ENCODE measurements at places on chromosomes 11 and 22.

- no peak for ATAC-seq
Measured at GRCh38 chr11:126542334-126543015, 187.0 kb downstream of the ST3GAL4 start.

GRCh38 chr11:95711945-95712221 lies 77.7 kb downstream of the FAM76B start:
- ATAC-seq: peak; percentile 25

GRCh38 chr11:85751724-85752123 lies 59.2 kb downstream of the SYTL2 start:
- no peak for ATAC-seq

GRCh38 chr11:494761-495536 lies 12.1 kb downstream of the RNH1 start:
- ATAC-seq: no peak

DNA sequence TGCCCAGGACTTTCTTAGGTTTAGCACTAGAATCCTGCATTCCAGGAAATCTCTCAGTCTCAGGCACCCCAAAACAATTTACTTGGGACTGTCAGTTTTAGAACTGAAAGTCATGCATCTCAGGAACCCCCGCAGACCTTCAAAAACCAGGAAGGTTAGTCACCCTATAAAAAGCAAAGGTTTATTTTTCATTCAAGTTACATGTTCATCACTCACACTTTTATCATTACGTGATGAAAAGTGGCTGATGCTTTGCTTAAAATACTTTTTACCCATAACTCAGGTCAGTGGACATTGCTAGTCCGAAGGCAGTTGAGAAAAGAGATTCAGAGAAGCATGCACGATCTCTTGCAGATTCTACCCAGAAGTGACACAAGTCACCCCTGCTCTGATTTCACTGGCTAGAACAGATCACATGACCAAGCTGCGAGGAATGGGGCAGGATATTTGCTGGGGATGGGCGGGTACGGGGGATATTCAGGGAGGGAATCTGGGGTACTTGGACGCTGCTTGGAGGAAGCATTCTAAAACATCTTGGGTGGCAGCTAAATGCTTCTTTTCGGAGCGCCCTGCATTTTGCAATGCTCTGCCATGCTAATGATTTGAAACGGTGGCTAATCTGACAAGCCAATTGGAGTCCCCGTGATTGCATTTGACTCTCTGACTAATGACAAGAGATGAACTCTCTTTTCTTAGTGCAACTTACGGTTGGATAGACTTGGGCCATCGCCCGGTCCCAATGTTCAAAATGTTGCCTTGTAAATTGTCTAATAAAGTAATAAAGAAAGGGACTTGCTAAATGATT lies 110.2 kb downstream of the MIAT start:
- no peak for ATAC-seq

DNA sequence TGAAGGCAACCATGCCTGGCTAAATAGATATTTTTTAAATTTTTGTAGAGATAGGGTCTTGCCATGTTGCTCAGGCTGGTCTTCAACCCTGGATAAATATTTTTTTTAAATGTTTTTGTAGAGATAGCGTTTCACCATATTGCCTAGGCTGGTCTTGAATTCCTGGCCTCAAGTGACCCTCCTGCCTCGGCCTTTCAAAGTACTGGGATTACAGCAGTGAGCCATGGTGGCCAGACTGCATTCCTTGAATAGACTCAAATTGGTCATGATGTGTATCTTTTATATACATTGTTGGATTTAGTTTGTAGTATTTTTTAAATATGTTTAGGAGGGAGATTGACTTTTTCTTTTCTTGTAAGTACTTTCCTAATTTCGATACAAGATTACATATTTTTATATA lies 325.7 kb upstream of the C11orf87 start:
- no peak for ATAC-seq

GRCh38 chr22:47588578-47588960 lies 826.1 kb downstream of the TBC1D22A start:
- no peak for ATAC-seq

DNA sequence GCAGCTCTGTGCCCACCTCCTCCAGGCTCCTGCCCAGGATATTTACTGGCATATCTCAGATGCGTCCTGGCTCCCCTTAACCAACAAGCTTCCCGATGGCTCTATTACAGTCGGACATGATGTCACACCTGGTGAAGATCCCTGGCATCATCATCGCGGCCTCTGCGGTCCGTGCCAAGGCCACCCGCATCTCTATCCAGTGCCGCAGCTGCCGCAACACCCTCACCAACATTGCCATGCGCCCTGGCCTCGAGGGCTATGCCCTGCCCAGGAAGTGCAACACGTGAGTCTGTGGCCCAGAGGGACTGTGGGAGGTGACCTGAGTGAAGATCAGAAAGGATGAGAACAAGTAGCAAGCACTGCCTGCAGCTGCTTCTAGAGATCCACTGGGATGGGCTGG lies 6.5 kb downstream of the MCM5 start:
- no peak for ATAC-seq

- no peak for ATAC-seq
Measured at GRCh38 chr11:19794161-19794560, 81.5 kb downstream of the NAV2 start.

GRCh38 chr22:24104307-24105012 lies 76.8 kb upstream of the SUSD2 start:
- peak; percentile 77 for ATAC-seq

- no peak for ATAC-seq
Measured at GRCh38 chr11:96580476-96581040, 190.7 kb downstream of the JRKL start.

DNA sequence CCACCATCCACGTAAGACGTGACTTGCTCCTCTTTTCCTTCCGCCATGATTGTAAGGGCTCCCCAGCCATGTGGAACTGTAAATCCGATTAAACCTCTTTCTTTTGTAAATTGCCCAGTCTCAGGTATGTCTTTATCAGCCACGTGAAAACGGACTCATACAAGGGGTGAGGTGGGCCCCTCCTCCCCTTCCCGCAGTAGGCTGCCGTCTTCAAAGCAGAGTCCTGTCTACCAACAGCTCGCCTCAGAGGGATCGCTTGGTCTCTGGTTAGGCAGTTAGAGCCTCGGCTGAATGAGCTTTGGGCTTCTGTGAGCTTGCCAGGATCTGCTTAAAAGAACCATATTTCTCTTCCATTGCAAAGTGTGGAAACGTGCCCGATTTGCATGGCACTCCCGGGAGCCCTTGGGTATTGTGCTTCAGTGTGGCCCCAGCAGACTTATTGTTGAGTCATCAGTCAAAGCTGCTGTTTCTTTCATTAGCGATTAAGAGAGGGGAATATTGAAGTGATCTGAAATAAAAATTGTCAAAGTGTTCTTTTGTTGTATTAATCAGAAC lies 338.3 kb downstream of the TBC1D22A start:
- ATAC-seq: no peak

- ATAC-seq: no peak
Measured at GRCh38 chr11:36164506-36165250, 124.5 kb downstream of the COMMD9 start.

- no peak for ATAC-seq
Measured at GRCh38 chr11:105357146-105357545, 217.6 kb upstream of the CARD18 start.

- ATAC-seq: no peak
Measured at GRCh38 chr11:4577761-4578160, 3.8 kb upstream of the OR52I2 start.

DNA sequence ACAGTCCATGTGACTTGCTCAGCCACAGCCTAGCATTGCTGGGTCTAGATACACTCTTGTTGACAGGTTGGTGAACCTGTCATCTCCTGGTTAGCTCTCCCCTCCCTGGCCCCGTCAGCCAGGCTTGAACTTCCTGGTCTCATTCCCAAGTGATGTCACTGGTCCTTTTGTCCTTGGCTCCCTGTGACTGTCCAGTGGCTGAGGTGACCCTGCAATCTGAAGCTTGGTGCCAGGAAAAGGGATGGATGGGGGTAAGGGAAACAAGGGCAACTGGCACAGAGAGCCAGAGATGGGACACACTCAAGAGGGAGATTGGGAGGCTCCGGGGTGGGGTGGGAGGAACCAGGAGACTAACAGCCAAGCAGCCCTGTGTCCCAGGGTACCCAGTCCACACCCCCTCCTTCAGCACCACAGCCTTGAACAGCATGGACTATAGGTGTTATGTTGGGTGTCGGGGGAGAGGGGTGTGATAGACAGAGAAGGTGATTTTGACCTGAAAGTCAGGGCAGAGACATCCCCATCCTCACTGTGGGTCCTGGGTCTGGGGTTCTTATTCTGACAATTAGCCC lies 63.8 kb upstream of the THY1 start:
- ATAC-seq: no peak

DNA sequence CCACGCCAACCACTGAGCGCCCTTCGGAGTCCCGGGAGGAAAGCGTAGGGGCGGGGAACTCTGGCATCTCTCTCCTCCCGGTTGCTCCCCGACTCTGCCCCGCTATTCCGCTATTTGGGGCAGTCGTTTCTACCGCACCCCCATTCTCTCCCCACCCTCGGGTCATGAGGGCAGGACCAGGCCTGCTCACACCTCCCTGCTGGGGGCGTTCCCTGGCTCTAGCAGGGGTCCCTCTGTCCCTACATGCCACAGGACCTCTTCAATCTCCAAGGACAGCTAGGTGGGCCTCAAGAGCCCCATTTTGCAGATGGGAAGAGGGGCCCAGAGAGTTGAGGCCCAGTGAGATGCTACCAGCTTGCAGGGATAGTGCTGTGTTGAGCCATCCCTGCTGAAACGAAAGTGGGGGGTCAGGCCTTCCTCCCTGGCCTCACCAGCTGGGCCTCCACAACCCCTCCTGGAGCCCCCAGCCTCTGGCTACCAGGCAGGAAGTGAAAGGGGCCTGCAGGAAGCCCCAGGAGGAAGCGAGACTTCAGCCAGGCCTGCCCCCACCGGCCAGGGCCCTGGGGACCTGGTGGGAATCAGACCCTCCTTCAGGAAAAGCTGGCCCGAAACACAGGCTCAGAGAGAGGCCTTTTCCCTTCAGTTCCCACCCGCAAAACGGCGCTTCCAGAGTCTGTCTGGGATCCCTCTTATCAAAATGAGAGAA lies 5.5 kb upstream of the SHISA8 start:
- no peak for ATAC-seq

GRCh38 chr11:110046775-110047380 lies 46.3 kb upstream of the ZC3H12C start:
- no peak for ATAC-seq

DNA sequence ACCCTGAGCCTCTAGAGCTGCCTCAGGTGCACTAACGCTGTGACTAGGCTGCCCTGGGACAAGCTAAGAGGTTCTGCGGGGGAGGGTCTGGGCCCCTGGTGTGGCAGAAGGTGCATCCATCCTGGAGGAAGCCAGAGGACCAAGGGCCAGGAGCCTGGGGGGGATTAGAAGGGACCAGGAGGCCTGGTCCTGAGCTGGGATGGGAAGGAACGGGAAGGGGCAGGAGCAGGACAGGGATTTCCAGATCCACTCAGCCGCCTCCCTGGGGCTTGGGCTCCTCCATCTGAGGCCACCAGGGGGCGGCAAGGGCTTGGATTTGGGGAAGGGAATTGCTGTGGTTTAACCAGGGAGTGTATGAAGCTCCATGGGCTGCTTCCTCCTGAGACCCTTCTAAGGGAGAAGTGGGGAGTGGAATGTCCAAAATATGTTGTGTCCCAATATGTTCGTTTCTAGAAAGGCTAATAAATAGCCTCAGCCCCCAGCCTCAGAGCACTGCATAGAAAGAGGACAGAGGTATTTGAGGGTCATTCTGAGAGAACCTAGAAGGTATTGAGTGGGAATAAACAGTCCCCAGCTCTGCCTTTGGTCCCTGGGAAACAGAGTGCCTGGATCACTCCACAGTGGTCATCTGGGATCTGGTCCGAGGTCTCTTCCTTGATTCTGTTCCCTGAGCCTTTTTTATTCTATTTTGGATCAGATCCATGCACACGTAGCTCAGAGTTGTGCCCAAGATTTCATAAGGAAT lies 17.4 kb upstream of the PRAME start:
- ATAC-seq: no peak

GRCh38 chr22:45238957-45239680 lies 1.6 kb downstream of the KIAA0930 start:
- ATAC-seq: no peak

- no peak for ATAC-seq
Measured at GRCh38 chr11:843818-844692, 1.4 kb downstream of the TSPAN4 start.

GRCh38 chr11:442611-443081 lies 835 bp upstream of the ANO9 start:
- ATAC-seq: no peak

- no peak for ATAC-seq
Measured at GRCh38 chr11:96318850-96319249, 24.1 kb downstream of the MAML2 start.

DNA sequence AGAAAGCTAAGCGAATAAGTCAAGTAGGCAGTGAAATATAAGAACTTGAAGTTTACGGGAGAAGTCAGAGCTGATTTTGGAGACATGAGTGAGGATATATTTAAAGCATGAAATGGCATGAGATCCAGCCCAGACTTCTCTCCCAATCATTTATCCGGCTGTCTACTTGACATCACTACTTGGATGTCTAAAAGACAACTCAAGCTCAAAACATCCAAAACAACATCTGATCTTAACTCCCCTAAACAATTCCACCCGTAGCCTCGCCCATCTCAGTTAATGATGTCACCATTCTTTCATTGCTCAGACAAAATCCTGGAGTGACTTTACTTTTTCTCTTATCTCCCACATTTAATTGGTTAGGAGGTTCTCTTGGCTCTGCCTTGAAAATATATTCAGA lies 44.5 kb downstream of the WEE1 start:
- ATAC-seq: no peak

GRCh38 chr11:19330416-19330815 lies 89.7 kb upstream of the E2F8 start:
- no peak for ATAC-seq

DNA sequence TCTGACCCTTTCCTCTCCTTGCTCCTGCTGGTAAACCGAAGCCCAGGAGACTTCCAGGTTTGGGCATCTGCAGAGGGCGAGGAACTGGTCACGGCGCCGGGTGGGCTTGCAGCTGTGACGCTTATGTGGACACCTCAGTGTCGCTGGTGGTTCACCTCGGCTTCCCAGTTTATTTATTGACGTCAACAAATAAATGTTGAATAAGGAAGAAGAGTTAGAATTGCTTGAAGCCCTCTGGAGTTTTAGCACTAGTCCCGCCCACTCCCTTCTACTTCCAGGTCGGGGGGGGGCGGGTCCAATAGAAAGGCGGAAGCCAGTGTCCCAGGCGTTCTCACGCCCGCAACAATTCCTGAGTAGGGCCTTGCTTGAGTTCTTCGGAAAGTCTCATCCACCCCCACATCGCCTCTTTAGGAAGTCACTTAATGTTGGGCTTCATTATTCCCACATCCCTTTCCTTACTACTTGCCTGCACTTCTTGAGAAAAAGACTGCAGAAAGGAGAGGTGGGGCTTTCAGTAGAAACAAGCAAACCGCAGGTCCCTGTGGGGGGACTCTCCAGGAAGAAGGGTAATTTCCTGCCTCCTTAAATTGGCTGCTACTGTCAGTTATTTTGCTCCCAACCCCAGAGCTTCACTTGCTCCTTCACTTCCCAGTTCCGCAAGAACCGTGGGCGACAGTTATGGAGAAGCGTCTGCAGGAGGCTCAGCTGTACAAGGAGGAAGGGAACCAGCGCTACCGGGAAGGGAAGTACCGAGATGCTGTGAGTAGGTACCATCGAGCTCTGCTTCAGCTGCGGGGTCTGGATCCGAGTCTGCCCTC lies at the start of gene TTC9C:
TSS of gene TTC9C (plus strand) at position 316 of the 818 bp plus-strand sequence. CDS start at position 679, 363 bp downstream.
- peak; percentile 48 for ATAC-seq

All from activated T-helper 17 cell treated with anti-CD3 and anti-CD28 coated beads, Interleukin-2, amount 50 U/mL, for 72 hours (primary cell).